ENCODE measurements at places on chromosomes 7 and 10.
A peak's percentile ranks its signal among the peaks of the same experiment; 100 is the strongest.

DNA sequence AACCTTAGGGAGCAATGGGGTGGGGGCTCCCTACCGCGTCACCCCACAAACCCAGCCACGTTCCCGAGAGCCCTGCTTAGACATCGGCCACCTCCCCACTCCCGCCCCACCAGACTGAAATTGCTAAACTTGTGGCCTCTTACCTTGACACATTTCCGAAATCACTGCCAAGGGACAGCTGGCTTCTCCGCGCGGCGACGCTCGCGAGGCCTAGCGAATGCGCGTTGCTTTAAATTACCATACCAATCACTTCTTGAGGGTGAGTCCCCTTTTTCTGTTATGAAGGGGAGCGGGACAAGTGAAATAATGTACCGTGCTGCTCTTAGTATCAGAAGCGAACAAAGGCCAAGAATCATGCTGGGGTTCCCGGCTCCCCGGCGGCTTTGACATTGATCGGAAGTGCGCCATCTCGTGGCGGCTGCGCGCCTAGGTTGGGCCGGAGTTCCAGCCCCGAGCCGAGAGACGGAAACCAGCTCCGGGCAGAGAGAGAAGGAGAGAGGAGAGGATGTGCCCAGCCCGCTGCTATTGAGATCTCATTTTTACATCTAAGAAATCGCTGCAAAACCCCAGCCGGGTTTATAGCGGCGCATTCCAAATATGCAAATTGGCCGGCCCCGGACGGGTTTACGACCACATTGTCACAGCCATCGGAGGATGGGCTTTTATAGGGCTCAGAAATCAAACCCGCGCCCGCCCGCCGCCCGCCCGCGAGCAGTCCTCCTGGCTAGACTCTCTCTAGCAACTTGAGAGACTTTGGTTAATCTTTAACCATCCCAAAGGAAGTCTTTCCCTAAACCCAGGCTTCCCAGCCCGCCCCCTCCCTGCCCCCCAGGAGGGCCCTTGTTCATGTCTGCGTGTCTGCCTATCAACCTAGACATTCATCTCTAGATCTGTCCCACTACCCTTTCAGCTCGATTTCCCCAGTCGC is 5.3 kb downstream of the HOXA11 start:
- DNase-seq = peak; percentile 47

GRCh38 chr10:101903827-101904550 is 60.4 kb upstream of the KCNIP2 start:
- no peak for DNase-seq

DNA sequence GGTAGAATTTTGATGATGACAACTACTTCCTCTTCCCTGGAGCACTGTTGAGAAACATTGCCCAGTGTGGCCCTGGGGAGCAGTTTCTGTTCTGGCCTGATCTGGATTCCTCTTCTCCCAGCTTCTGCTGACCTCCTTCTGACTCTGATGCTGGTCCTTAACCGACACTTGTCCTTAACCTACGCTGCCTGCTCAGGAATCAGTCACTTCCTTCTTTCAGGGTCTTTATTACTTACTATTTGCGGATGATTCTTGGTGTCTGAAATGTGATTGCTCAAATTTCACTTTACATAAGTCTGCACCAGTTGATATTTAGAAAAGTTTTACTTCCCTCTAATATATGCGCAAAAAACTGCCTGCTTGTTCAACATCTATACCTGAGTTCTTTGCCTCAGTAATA is 164.1 kb downstream of the PTEN start:
- no peak for DNase-seq

- DNase-seq = no peak
Observed at GRCh38 chr7:74407958-74408357, 45.7 kb upstream of the GTF2IRD1 start.

GRCh38 chr7:28973591-28973990 is 15.5 kb upstream of the TRIL start:
- no peak for DNase-seq

GRCh38 chr10:86306628-86307278 is 59.8 kb downstream of the GRID1 start:
- no peak for DNase-seq

DNA sequence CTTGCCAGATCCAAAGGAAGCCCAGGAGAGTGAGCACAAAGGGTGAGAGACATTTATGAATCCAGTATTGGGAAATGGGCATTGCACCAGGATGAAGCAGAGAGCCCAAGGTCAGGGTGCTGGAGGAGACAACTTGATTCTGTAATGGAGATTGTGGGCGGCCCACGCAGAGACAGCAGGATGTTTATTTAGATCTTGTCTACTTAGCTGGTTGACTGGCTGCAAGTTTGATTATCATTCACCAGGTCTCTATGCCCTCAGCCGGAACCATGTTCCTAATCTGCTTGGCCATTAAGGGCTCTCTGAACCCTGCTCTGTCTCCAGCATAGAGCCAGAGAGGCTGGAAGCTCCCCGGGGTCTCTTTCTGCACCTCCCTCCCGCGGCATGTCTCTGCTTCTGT is 188.7 kb downstream of the PLXNA4 start:
- DNase-seq = no peak

DNA sequence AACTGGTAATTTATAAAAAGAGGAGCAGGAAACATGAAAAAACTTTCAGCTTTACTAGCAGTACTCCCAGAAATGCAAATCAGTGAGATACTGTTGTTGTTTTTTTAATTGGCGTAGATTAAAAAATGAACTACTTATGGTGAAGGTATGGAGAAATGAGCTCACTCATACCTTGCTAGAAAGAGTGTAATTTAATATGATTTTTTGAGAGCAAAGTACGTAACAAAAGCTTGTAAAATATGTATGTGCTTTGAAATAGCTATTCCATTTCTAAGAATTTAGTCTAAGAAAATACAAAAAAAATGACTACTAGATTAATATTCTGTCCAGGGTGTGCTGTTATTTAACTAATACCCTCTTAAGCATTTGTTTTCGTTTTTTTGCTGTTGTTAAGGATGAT is 5.5 kb downstream of the CUL1 start:
- DNase-seq = no peak
